GM12891 (cell line): ENCODE measurements at places on chromosomes 6 and 20.

DNA sequence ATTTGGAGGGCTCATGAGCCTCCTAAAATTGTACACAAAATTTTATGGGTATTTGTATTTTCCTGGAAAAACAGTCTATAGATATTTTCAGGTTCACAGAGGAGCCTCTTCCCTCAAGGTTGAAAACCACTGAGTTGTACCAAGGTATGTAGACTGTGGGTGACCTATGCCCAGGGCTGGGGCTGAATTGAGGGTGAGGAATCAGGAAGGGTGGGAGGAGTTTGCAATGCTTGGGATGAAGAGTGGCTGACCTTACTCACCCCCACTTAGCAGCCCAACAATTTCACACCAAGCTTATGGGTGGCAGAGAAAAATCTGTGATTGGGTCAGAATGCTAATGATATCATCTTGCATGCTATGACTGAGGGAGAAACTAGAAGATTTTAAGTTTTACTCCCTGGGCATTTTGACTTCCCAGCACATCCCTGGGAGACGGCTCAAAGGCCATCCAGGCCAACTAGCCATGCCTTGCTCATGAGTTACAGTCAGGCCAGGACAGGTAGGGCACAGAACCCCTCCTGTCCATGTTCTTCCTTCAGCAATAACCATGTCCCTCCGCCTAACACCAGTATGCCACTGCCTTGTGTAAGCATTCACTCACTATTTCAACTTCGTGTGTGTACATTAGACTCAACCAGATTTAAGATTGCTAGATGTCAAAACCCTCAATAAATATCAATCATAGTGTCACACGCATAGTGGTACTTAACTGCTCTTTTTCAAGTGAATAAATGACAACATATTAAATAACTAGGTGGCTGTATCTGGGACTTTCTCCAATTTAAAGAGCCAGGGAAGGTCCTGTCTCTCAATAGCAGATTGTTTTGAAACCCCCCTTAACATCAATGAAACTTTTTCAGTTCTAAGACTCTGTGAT lies 16.6 kb downstream of the ADTRP start:
- no peak for DNase-seq

- DNase-seq: no peak
These were observed 44.4 kb downstream of the FYN start for GRCh38 chr6:111828809-111829208.

- DNase-seq: peak; percentile 38
These were observed 43.1 kb downstream of the POPDC3 start for GRCh38 chr6:105136431-105137350.

DNA sequence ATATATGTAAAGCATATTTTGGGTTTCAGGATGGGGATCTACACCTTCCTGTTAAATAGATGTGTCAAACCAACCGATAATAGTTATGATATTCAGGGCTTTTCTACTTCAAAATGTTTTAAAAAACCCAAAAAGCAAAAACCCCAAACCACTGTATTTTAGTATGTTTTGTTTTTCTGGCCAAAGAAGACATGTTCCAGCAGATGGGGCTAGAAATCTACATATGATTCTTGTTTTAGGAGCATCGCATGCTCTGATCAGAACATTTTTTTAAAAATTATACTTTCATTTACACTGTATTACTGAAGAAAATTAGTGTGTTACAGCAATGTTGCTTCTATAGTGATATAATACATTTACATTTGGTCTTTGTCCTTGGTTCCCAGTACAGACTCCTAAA lies 11.0 kb downstream of the RMND1 start:
- no peak for DNase-seq

GRCh38 chr6:47043286-47043685 lies 1.2 kb upstream of the ADGRF1 start:
- DNase-seq: no peak

- DNase-seq: no peak
These were observed 211.5 kb upstream of the FOXA2 start for GRCh38 chr20:22795871-22796270.

DNA sequence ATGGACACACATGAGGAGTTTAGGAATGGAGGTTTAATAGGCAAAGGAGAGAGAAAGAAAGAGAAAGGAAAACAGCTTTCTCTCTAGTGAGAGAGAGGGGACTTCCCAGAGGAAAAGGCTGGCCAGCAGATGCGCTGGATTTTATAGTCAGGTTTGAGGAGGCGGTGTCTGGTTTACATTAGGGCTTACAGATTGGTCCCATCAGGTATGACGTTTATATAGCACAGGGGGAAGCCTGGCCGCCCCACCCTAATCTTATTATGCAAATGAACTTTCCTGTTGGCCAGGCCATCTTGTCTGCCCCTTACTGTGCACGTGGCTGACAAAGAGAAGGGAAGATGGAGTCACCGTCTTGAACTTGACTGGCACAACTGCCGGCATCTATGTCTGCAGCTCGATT lies 86.6 kb upstream of the QKI start:
- DNase-seq: no peak
